ENCODE measurements at places on chromosomes 5 and 9.

DNA sequence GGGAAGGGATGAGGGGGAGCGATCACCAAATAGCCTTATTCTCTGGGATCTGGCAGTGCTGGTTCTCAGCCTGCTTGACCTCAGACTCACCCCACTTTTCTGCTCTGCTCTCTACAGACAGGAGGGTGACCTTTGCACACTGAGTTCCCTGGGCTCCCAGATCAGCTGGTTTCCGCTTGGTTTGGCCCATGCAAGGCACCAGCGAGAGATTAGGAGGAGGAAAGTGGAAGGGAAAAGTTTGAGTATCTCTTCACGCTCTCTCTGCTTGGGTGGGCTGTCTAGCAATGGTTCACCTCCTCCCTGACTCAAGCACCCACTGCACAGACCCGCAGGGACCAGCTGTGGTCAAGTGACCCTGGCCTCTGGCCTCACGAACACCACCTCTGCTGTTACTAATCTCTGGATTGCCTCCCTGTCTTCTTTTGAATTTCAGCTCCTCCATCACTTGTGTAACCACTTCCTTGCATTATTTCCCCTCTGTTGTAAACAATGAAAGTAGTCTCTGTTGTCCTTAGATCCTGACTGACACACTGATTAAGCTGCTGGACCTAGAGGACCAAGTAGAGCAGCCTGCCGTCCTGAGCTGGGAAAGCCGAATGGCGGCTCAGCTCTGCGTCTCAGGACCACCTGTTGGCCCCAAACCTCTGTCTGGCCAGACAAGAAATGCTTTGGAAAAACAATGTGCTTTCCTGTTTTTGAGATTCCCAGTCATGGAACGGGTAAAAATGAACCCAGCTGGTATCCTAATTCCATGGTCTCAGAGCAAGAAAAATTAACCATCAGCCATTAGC lies 186.6 kb downstream of the CRB2 start:
- no peak for DNase-seq

GRCh38 chr9:20302197-20302596 lies 320.1 kb downstream of the MLLT3 start:
- DNase-seq, result no peak

GRCh38 chr9:19720377-19720776 lies 68.5 kb downstream of the SLC24A2 start:
- no peak for DNase-seq

DNA sequence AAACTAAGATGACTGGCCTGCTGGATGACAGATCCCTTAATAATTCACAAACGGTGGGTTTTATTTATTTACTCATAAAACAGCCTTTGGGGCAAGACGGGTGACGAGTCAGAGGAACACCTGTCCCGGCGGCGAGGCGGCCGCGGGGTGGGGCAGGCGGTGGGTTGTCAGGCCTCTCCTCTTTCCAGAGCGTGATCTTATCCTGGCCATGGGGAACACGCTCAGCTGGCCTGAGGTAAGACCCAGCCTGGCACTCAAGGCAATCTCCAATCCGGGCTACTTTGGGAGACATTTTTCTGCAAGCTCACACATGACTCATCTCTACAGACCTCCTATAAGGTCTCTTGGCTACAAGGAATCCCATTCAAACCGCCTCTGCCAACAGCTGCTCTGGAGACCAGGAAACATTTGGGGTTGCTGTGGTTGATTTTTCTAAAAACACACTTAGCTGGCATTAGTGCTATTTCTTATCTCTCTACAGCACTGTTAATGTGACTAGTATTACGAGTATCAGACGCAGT lies 6.3 kb downstream of the RAPGEF1 start:
- no peak for DNase-seq

DNA sequence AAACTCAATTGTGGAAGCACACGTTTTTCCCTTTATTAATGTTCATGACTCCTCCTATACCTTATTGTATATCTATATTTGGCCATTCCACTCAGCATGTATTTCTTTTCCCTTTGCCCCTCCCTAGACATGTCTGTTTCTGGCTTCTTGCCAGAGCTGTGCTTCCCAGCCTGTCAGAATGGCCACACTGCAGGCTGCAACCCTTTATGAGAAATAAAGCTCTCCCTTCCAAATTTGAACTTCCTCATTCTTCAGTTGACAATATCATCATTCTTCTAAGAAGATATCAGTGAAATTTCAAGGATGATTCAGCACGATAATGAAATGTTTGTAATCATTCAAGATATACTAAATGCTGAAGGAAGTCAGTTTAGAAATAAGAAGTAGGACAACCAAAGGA lies 107.6 kb upstream of the PRSS3 start:
- DNase-seq, result no peak

GRCh38 chr9:4235871-4236804 lies 63.7 kb downstream of the GLIS3 start:
- DNase-seq, result no peak

DNA sequence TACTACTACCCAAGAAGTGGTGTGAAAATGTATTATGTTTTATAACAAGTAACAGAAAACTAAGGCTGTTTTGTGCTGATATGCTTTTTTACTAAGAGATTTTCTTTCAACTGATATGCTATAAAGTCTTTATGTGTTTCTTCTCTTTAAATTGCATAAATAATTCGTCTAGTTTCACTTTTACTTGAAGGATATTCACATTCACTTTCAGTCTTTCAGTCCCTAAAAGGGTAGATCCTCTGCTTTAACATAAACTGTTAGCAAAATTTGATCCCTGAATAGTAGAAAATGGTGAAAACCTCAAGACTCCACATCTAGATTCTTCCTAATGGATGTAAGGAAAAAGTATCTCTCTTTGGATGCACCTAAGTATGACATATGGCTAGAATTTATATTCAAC lies 69.0 kb upstream of the FST start:
- no peak for DNase-seq

GRCh38 chr9:34387239-34387638 lies 10.5 kb upstream of the MYORG start:
- no peak for DNase-seq

DNA sequence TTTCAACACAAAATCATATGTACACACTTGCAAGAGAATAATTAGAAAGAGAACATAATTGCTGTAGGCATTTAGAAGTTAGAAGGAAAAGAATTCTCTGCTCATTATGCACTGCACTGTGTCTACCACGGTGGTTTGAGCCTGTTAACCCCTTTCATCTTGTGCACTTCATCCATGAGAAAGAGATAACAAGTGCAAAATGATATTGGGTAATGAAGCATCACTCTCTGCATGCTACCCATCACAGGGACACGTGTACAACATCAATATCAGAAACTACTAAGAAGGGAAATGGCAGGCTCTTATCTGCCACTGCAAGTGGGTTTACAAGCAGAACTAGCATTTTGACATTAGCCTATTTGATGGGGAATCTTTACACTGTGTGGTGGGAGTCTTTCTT lies 202.6 kb downstream of the CDH12 start:
- DNase-seq, result no peak

DNA sequence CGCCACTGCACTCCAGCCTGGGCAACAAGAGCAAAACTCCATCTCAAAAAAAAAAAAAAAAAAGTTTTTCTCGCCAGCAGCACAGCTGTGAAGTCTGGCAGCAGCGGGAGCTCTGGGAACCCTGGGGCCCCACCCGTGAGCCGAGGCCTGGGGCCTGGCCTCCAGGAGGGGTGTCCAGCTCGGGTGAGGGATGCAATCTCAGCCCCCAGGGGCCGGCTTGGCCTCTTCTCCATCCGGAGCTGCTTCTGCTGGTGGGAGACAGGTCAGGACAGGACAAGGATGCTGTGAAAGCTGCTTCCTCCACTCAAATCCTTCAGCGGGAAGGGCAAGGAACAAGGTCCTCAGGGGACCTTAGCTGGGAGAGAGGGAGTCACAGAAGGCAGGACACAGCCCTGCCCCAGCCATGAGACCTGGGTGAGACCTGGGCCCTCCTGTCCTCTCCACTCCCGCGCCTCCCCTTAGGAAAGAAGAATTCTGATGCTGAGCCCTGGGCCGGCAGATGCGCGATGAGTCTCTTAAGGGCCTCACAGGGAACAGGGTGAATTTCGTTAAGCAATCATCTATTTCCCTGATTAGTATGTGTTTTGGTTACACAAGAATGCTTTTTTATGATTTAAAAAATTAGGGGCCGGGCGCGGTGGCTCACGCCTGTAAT lies 30.6 kb downstream of the PLPP7 start:
- DNase-seq, result no peak

- DNase-seq, result no peak
Measured at GRCh38 chr5:147752666-147753290, 29.8 kb downstream of the JAKMIP2 start.

- DNase-seq, result no peak
Measured at GRCh38 chr5:133511653-133512235, 100.6 kb downstream of the FSTL4 start.

GRCh38 chr5:137273511-137273910 lies 225.6 kb downstream of the SPOCK1 start:
- DNase-seq, result no peak

DNA sequence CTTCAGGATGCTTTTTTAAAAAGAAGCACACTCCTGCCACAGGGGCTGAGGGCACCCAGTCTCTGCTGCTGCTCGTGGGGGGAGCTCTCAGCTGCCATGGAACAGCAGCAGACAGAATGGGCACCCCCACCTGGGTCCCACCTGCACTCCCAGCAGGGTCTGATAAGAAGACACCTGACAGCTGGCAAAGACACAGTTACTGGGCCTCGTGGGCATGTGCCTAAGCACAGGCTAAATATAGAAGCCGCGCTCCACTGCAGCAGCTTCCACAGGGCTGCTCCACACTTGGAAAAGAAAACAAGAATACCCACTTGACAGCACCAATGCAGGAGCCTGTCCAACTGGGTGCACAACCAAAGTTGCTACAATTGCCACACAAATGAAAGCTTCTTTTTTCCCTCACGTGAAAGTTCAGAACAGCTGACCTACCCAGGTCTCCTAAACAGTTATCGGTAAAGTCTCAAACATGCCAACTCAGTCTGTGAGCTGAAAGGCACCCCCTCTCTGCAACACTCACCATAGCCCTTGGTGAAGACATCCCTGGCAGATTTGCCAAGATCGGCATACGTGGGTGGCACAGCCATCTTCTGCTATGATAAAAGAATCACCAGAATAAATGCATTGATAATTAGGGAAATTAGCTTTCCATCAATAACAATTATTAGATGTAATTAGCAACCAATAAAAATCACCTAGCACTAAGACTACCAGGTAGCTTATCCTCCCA lies 12.2 kb downstream of the VDAC1 start:
- no peak for DNase-seq

DNA sequence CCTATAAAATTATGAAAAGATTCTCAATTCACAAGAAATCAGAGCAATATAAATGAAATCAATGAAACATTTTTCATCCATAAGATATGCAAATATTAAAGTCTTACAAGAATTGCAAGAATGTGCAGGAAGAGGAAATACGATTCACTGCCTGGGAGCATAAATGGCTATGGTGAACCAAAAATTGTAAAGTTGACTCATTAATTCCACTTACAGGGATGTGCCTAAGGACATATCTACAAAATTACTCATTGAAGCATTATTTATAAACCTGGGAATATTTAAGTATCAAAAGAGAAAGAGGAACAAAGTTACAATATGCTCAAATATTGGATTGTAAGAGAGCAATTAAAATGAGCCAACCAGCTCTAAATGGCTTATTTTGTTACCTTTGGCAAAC lies 6.9 kb upstream of the NIPSNAP3A start:
- no peak for DNase-seq

- DNase-seq, result no peak
Measured at GRCh38 chr9:136944212-136944518, 373 bp downstream of the FBXW5 start.

DNA sequence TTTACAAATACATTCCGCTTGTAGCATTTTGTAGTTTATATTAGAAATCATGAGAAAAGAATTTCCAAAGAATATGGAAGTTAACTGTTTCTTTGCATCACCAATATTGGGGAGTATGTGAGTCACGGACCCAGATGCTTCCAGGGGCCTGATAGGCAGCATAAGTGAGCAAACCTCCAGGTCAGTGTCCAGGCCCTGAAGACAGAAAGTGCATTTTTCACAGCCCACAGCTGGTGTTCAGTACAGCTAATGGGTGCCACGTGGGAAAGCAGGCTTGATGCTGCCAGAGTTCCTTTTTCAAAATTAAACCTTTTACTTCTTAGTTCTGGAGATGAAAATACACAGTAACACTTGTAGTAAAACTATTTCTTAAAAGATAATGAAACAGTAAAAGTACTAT lies 454.4 kb upstream of the ACTBL2 start:
- DNase-seq, result no peak

GRCh38 chr9:76528056-76528455 lies 69.1 kb downstream of the GCNT1 start:
- DNase-seq, result no peak

DNA sequence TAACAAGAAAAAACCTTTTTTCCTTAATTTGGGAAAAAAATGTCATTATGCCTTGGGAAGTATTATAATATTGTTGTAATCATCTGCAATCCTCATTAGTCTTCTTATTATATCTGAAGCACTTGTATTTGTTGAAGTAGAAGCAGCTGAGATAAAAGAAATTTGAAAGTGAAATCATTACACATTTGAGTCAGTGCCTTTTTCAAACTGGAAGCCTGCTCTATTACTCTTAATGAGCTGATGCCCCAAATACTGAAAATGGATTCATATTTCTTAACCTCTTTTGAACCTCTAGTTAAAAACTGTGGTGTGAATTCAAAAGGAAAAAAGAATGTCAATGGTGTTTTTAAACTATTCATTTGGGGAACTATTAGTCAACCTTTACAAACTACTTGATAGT lies 1027.7 kb downstream of the NR2F1-AS1 start:
- DNase-seq, result no peak

DNA sequence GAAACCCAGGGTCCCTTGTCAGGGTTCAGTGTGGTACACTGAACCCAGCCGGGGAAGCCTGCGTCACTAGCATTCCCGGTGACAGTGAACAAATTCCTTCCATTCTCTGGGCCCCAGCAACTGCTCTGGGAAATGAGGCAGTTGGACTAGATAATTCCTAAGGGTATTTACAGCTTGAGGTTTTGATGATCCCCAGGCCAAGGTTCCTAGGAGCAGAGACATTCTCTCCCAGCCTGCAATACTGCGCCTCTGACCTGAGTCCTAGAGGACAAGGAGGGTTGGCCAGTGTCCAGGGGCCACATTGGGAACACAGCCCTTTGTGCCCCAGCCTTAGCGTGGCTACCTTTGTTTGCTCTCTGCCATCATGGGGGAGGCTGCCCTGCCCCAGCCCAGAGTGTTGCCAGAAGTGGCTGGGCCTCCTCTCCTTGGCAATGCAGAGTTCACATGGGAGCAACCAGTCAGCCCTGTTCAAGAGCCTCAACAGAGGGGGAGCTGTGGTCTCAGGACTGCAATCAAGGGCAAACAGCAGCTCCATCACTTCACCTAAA lies 178.2 kb downstream of the SEC61B start:
- DNase-seq, result no peak
